ENCODE measurements at places on chromosomes 7 and 10.

DNA sequence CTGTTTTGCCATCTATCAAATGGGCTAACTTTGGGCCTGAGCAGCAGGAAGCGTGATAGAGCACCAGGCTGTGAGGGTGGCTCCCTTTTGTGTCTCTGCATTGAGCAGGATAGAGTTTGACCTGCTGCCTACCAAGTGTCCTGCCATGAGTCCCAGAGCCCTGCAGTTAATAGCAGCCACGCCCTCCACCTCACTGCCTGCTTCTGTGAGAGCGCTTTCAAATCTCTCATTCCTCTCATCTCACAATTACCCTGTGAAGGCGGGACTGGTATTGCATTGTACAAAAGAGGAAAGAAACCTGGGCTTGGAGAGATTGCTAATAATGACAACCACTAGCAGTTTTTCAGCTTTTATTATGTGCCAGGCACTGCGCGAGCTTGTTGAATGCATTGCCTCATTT, 39.9 kb downstream of the UNC5B start:
- DNase-seq = no peak

GRCh38 chr10:112230325-112230988, 46.9 kb upstream of the GPAM start:
- no peak for DNase-seq

- DNase-seq = no peak
These were observed 243.8 kb downstream of the DNAJB9 start for GRCh38 chr7:108813251-108814014.

DNA sequence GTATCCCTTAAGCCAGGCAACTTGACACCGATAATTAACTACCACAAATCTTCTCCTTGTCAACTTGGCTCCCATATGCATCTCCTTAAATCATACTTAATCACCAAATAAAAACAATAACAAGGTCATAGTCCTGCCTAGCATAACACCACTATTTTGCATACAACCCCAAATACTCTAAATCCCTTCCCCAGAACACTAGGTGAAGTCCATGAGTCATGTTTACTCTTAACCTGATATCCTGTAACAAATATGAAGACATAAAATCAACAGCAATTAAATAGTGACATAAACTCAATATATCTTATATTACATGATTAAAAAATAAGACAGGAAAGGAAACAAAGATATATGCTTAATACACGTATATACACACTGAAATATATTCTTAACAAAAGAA, 362.0 kb downstream of the ETV1 start:
- DNase-seq = no peak

- DNase-seq = no peak
These were observed 15.6 kb downstream of the ELN start for GRCh38 chr7:74043523-74043951.

GRCh38 chr7:36088553-36088952, 64.5 kb upstream of the EEPD1 start:
- DNase-seq = no peak

- no peak for DNase-seq
These were observed 20.8 kb downstream of the ACSM6 start for GRCh38 chr10:95214793-95215192.

DNA sequence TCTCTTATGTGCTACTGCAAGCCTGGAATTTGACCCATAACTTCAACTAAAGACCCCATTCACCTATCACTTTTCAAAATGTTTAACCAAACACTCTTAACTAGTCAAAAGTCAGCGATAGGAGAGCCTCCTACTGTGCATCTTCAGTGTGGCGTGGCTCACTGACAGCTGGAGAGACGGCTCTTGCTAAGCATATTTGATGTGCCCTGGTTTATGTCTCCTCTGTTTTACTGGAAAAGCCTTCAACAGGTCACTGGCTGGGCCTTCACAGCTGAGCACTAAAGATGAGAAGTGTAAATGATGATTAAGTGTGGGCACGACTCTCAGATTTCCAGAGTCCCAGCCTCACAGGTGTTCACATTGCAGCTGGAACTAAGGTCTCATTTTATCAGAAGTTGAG, 472.1 kb downstream of the SEMA3D start:
- DNase-seq = no peak

- no peak for DNase-seq
These were observed 115.6 kb downstream of the GLRX3 start for GRCh38 chr10:130251766-130252165.

GRCh38 chr7:132492823-132493445, 83.3 kb downstream of the PLXNA4 start:
- DNase-seq = no peak

DNA sequence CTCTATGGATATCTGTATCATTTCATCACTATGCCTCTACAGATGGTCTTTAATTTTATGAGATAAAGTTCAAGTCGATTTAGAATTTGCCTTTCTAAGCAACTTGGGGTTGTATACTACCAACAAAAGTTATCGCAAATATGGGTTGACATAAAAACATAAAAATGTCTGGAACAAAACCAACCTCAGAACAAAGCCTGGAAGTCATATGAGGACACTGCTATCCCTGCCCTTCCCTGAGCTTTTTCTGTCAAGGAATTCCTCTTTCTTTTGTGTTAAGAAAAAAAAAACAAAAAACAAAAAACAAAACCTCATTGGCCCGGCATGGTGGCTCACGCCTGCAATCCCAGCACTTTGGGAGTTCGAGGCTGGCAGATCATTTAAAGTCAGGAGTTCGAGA, 319.3 kb downstream of the CAMK1D start:
- no peak for DNase-seq

DNA sequence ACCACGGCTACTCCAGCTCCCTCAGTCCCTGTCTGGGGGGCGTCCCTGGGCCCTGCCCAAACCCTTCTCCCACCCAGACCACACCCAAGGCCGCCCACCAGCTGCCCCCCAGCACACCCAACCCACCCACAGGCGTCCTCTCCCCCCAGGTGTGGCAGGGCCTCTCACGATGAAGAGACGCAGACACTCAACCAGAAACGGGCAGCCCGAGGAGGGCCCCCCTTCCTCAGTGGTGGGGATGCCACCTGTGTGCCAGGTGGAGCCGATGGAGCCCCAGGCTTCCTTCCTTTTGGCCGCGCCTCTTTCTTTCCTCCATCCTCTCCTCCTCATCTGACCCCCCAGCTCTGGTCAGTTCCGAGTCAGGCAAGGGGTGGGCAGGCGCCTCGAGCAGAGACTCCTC, 28.7 kb downstream of the ADGRA1 start:
- no peak for DNase-seq

DNA sequence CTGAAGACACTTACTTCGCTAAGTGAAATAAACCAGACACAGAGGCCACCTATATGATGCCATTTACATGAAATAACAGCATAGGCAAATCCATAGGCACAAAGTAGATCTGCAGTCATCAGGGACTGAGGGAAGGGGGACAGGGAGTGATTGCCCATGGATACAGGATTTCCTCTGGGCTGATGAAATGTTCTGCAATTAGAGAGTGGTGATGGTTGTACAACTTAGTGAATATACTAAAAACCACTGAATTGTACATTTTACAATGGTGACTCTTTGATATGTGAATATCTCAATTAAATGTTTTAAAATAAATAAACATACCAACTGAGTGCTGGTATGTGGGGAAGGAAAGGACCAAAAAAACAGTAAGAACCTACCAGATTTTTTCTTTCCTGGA, 20.4 kb downstream of the PPA1 start:
- no peak for DNase-seq

DNA sequence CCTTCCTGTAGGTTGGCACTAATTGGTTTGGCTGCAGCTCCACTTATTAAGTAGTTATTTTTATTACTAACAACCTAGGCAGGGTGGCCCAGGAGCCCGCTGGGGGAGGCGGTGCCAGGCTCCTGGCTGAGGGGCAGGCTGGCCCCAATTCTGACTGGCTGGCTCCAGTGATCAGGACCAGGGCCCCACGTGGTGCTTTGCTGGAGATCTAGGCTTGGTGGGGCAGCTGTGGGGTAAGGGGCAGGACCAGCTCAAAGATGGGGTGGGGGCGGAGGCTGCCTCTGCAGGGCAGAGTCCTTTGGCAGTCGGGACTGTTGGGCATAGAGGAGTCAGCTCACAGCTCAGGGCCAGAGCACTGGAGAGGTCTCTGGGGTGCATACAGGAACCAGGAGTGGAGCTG, 2.4 kb downstream of the ASL start:
- no peak for DNase-seq

DNA sequence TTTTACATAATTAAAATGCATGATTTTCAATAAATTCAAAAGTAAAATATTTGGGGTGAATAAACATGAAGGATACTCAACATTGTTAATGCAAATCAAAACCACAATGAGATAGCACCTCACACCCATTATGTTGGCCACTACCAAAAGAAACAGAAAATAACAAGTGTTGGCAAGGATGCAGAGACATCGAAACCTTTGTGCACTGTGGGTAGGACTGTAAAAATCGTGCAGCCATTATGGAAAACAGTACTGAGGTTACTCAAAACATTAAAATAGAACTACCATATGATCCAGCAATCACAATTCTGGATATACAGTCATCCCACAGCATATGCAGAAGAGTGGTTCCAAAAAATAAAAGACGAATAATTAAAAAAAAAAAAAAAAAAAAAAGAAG, 13.1 kb downstream of the EZH2 start:
- no peak for DNase-seq

- peak; percentile 65 for DNase-seq
These were observed 74.1 kb downstream of the NRBF2 start for GRCh38 chr10:63206997-63207811.

- no peak for DNase-seq
These were observed 112.4 kb upstream of the ADO start for GRCh38 chr10:62692085-62692484.

- peak; percentile 91 for DNase-seq
These were observed 117.3 kb downstream of the FANK1 start for GRCh38 chr10:126013489-126014281.

- DNase-seq = no peak
These were observed 465.6 kb downstream of the DPP6 start for GRCh38 chr7:154517768-154518167.

DNA sequence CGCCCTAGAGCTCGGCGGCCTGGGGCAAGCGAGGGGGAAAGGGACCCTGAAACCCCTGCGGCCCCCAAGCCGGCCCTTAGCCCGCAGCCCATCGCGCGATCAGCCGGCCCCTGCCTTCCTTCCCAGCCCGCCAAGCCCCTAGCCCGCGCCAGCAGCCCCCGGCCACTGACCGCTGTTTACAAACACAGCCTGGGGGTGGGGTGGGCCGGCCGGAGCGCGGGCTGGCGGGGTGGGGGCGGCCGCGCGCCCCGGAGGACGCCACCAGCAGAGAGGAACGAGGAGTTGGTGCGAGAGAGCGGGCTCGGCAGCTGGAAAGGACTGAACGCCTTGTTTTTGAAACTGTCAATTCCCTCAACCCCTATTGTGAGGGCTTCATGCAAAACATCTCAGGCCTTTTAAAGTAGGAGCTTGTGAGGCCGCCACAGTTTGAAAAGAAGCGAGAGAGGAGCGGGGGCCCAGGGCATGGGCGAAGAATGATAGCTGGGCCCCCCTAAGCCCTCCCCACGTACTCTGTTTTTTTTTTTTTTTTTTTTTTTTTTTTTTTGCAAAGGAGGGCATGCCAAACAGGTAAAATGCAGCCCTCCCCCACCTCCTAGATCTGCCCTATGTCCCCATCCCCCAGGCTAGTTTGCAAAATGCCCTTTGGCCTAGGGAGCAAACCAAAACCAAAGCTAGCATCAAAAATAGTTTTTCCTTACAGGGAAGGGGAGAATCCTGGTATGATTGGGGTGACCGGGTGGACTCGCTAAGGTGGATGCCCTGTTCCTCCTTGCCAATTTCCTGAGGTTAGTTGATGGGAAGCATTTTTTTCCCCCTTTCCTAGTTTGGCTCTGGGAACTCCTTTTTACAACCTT, 15.0 kb downstream of the SKIDA1 start:
- DNase-seq = no peak

GRCh38 chr7:105493196-105493922, 28.7 kb downstream of the PUS7 start:
- DNase-seq = no peak

GRCh38 chr10:37434091-37434490, 308.7 kb downstream of the ANKRD30A start:
- peak; percentile 9 for DNase-seq

DNA sequence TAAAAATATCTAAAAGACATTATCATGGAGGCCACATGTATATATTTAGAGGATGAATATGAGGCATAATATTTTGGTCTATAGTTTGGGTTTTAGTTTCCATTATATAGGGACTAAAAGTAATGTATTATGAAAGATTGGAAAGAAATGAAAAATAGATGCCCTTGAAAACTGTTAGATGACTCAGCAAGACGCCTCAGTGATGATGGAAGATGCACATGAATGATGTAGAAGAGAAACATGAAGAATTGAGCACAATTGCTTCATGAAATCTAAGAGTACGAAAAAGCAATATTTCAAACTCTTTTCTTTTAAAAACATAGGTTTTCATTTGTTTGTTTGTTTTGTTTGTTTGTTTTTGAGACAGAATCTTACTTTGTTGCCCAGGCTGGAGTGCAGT, 89.8 kb downstream of the ARL4A start:
- DNase-seq = no peak

- DNase-seq = no peak
These were observed 199.4 kb upstream of the TCF7L2 start for GRCh38 chr10:112750427-112751167.

DNA sequence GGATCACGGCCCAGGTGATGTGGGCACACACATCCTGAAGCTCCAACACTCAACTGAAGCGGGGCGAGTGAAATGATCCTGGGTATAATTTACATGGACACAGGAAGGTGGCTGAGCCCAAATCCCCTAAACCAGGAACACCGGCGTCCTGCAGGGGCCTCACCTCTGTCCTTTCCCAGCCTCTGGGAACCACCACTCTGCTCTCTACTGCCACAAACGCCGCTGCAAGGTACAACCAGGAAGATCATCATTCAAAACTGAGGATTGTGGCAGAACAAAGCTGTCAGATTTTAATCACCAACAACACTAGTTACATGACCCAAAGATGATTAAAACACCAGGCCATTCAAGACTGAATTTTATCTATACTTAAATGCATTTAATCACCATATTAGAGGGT, 104.0 kb downstream of the DIP2C start:
- DNase-seq = no peak

DNA sequence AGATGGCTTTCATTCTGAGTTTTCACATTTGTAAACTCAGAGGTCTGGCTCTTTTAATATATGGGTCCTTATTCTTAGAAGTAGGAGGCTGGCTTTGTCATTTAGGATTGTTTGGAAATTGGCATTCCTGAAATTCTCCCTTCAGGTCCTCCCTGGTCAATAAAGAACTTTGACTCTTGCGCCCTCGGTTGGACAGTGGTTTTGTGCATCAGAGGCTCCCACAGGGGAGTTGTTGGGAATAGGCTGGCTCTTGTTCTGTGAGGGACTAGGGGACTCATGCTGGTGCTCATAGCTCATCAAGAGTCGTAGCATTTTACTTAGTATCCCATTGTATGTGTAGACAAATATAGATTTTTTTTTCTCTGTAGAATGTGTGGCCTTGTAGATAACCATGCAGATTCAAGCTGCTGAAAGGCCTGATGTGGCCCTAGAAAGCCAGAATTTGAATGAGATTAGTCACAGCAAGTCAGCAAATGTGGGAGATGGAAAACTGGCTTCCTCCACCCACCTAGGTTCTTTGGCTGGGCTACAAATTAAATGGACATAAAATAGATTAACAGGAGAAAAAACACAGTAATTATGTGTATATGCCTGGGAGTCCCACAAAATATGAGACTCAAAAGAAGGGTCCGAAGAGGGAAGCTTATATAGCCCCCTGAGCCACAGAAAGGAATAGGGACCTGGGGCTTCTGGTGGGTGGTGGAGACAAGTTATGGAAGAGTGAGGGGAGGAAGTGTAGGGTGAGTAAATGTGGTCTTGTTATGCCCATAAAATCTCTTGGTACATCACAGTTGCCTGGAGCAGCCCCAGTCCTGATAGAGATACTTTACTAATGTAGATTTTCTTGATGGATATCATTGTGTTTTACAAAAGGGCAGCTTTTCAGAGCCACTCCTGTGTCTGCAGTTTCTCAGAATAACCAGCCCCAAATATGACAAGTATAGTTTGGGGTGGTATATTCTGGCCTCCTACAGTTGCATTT, 94.6 kb upstream of the BTBD16 start:
- DNase-seq = no peak
